Stimulated activated CD4-positive, alpha-beta T cell treated with anti-CD3 and anti-CD28 coated beads, Interleukin-2, amount 100 ng/mL, for 24 hours (primary cell): ENCODE measurements at places on chromosomes 5 and 9.

GRCh38 chr5:131959906-131960305, 14.4 kb upstream of the MEIKIN start:
- DNase-seq = no peak

DNA sequence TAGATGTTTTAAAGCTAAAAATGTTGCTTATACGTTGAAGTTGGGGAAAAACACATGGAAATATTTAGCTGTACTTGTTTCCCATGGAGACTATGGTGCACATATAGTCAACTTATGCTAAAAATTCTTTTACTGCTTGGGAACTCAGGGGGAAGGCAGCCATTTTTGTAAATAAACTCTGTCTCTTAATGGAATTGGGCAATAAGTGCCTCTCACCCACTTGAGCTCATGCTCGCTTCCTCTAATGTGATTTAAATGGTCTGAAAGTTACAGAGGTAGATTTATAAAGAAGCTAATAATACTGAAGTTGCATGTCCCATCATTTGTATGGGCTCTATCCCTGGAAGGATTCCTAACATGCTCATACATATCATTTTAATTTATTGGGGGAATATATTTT, 523.8 kb downstream of the RASEF start:
- no peak for DNase-seq

GRCh38 chr5:87400305-87400899, 12.3 kb downstream of the CCNH start:
- no peak for DNase-seq

DNA sequence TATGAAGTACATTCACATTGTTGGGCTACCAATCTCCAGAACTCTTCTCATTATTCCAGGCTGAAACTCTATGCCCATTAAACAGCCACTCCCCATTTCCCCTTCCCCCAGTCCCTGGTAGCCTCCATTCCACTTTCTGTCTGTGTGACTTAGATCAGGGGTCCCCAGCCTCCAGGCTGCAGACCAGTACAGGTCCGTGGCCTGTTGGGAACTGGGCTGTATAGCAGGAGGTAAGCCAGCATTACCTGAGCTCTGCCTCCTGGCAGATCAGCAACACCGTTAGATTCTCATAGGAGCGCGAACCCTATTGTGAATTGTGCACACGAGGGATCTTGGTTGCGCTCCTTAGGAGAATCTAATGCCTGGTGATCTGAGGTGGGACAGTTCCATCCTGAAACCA, 23.1 kb downstream of the ZNF618 start:
- DNase-seq = no peak

GRCh38 chr9:79213417-79214125, 358.2 kb upstream of the TLE4 start:
- no peak for DNase-seq

DNA sequence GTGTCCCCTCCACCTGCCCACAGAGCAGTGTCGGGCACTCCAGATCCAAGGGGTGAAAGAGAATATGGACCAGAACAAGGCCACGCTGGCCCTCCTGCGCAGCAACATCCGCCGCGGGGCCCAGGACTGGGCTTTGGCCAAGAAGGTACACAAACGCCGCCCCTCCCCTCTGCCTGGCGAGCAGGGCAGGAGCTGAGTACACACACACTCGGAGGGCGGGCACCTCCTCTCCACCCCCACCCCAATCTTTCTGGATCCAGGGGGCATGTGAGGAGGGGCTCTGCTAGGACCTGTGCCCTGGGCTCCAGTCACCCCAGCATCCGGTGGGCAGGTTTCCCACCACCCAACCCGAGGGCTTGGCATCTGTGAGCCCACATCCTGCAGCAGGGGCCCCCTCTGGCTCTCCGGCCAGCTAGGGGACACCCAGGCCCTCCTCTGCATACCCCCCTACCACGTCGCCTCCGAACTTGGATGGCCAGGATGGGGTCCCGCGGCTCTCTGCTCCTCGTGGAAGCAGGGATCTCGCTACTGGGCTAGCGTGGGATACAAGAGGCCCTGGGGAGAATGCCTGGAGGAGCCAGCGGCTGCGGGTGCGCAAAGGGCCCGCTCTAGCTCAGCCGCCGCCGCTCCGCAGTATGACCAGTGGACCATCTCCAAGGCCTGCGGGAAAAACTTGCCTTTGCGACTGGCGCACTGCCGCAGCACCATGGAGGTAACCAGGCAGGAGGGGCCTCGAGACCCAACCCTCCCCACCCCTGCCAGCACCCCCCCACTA, 3.1 kb downstream of the CCDC183 start:
- no peak for DNase-seq

- no peak for DNase-seq
Measured at GRCh38 chr5:151671950-151672349, 14.8 kb downstream of the SPARC start.

GRCh38 chr5:151191661-151192060, 32.2 kb downstream of the CCDC69 start:
- no peak for DNase-seq
